Fibroblast of skin of back (primary cell): ENCODE measurements at places on chromosomes 16 and 17.

DNA sequence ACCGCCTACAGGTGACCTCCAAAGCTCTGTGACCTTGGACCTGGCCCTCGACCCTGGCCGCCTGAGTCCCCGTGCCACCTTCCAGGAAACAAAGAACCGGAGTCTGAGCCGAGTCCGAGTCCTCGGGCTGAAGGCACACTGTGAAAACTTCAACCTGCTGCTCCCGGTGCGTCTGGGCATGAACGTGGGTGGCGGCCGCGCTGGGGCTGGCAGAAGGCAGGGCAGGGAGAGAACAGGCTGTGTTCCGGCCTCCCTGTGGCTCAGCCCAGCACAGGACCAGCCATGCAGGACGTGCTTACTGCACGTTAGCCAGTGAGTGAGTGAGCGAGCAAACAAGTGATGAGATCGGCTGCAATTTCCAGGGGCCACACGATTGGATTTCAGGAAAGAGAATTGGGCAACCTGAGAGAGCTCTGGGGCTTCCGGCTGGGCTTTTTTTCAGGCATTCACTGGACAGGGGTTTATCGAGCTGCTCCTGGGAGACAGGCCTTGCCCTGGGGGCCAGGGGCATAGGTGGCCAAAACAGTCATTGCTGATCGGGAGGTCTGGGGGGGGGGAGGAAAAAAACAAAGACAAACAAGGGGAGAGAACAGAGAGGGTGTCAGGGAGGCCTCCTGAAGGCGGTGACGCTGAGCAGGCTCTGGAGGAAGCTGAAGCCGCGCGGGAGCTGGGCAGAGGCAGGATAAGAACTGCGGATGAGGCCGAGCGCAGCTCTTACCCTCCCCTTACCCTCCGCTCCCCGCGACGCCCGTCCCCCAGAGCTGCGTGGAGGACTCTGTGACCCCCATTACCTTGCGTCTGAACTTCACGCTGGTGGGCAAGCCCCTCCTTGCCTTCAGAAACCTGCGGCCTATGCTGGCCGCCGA, 16.9 kb downstream of the ITGAX start:
- no peak for DNase-seq

DNA sequence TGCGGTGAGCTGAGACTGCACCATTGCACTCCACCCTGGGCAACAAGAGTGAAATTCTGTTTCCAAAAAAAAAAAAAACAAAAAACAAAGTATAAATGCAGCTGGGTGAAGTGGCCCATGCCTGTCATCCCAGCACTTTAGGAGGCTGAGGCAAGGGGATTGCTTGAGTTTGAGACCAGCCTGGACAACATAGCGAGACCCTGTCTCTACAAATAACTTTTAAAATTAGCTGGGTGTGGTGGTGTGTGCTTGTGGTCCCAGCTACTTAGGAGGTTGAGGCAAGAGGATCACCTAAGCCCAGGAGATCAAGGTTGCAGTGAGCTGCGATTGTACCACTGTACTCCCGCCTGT, 10.1 kb upstream of the STX4 start:
- no peak for DNase-seq

DNA sequence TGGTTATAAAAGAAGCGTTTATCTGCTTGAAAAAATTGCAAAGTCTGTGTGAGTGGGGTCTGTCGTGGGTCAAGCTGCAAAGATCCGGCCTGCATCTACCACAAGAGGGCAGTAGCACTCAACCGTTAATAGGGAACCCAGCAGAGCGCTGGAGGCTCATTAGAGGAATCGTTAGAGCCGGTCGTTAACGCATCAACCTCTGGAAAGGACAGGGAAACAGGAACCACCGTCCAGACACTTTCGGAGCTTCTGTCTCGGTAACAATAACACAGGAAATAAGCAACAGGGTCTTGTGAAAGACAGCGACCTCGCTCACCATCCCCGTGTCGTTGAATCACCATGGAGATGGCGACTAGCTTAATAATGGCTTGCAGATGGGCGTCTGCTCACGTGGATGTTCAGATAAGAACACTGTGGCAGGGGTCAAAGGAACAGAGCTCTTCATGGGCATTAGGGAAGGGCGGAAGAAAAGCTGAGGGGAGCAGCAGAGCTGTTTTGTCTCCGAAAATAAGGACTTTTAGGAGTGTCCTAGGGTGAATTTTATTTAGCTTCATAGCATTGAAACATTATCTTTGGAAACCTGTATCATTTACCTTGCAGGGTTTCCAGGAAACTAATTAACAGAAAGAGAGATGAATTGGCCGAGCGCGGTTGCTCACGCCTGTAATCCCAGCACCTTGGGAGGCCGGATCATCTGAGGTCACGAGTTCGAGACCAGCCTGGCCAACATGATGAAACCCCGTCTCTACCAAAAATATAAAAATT, 11.9 kb upstream of the NSRP1 start:
- DNase-seq: peak; percentile 74

GRCh38 chr17:59145571-59146096, 9.4 kb downstream of the SKA2 start:
- no peak for DNase-seq

- DNase-seq: peak; percentile 94
Measured at GRCh38 chr17:47621293-47622179, 28.2 kb upstream of the KPNB1 start.

- DNase-seq: peak; percentile 48
Measured at GRCh38 chr16:54928016-54928356, 2.7 kb upstream of the IRX5 start.

GRCh38 chr16:84247844-84248243, 8.0 kb upstream of the KCNG4 start:
- peak; percentile 69 for DNase-seq

- DNase-seq: no peak
Measured at GRCh38 chr16:67986949-67987348, 6.7 kb upstream of the DPEP3 start.

DNA sequence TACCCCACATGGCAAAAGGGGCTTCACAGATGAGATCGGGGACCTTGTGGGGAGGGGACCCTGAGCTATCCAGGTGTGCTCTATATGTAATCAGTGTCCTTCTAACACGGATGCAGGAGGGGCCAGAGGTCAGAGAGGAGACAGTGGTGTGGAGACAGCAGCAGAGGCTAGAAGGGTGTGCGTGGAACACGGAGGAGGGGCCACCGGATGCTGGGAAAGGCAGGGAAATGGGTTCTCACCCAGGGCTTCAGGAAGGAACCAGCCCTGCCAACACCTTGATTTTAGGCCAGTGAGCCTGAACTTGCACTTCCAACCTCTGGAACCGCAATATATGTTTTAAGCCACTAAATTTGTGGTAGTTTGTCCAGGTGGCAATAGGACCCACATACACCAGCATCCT, 4.6 kb upstream of the SLC38A8 start:
- no peak for DNase-seq

GRCh38 chr16:88991813-88992350, 14.9 kb upstream of the CBFA2T3 start:
- DNase-seq: no peak

DNA sequence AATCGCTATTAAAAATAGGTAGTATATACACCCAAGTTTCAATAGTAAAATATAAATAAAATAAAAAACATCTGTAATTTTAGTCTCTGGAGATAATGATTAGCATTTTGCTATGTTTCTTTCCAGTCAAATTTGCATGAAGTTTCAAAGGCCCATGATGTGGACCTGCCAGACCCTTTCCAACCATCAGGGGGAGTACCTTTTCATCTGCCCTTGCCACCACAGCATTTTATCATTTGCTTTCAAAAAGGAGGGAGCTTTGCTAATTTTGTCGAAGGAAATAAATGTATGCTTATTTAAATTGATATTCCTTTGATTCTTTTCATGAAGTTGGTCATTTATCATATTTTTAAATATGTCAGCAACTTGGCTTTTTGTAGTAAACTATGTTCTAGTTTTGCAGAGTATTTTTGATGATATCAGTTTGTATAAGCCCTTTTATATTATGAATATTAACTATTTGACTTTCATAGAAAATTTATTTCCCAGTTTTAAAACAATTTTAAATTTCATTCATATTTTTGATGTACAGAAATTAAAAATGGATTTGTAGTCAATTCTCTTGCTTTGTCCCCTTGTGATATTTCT, 115.2 kb upstream of the NETO2 start:
- DNase-seq: peak; percentile 19

DNA sequence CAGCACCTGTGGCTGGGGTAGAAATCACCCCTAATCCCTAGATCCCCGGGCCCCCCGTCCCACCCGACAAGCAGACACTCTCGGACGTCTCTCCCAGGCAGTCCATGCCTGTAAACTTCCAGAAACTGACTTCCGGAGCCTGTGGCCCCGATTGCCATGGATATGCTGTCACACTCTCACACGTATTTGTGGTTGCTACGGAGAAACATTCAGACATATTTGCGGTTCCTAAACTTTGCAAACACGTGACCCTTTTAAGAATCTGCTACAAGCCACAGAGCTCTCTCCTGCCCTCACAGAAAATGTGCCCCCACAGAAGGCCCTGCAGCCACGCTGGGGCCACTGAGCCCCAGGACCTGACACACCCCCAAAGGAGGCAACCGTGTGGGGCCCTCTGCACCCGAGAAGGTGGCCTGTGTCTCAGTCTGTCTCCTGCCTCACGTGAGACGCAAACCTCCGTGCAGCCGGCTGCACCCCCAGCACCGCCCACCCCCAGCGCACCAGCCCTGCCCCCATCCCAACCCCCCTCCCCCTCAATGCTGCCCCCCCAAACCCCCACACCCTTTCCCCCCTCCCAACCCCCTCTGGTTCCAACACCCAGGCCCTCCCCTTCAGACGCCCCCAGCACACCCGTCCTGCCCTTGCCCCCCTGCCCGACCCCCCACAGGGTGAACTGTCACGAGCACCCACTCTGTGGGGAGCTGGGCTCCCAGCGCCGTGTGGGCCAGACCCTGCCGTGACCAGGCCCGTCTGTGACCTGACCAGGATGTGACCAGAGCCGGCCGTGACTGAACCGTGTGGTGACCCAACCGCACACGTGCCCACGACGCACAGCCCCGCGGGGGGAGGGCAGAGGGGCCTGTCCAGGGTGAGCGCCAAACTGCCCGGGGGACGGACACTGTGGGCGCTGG, 66.3 kb upstream of the METRNL start:
- peak; percentile 96 for DNase-seq

DNA sequence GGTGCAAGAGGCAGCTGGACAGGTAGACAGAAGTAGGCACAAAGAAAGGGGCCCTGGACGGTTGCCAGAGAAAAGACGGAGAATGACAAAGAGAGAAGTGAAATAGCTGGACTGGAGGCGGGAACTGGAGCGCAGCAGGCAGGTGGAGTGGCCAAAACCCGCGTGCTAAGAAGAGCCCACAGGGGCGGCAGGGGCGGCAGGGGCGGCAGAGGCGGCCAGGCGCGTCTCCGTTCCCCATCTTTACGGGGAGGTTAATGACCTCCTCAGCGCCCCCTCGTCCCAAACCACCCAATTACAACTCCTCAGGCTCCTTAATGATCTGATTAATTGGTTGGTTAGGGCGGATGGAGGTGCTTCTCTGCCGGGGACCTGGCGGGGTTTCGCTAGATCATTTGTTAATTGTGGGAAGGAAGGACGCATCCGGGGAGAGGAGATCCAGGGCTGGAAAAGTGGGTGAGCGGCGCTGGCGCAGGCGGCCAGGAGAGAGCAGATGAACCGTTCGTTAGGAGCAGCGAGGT, 15.4 kb upstream of the HOXB9 start:
- no peak for DNase-seq

- peak; percentile 21 for DNase-seq
Measured at GRCh38 chr16:85285681-85286065, 173.4 kb upstream of the CIBAR2 start.
